ENCODE measurements at places on chromosomes 5 and 9. TPM values are rescaled to one million over a fixed set of nuclear protein-coding genes. Genes with fewer than 3 reads are reported as not detected.

The RASEF gene
- 0.14 TPM for total RNA-seq

The LHX3 gene
- not detected for total RNA-seq

The LOX gene
- 94.2 TPM for total RNA-seq

The SAPCD2 gene
- total RNA-seq = 0.43 TPM

The PCDHGA2 gene
- total RNA-seq = 2.7 TPM

The PRRX2 gene
- 23.2 TPM for total RNA-seq

The CD14 gene
- 8.8 TPM for total RNA-seq

The ALG2 gene
- 37.4 TPM for total RNA-seq

The SPATA31E1 gene
- not detected for total RNA-seq

The ARID3C gene
- total RNA-seq = 0.14 TPM

The NUTM2F gene
- not detected for total RNA-seq

The AQP3 gene
- 12.2 TPM for total RNA-seq

The SLC36A2 gene
- not detected for total RNA-seq

The PLPPR1 gene
- not detected for total RNA-seq

The HMCN2 gene
- total RNA-seq = under 0.01 TPM
